ENCODE measurements at places on chromosomes 4 and X.

- DNase-seq, result no peak
Measured at GRCh38 chrX:154350429-154351182, 23.8 kb downstream of the FLNA start.

GRCh38 chr4:123444290-123444731 is 47.7 kb downstream of the SPRY1 start:
- DNase-seq, result no peak

- no peak for DNase-seq
Measured at GRCh38 chr4:99817309-99817890, 773 bp downstream of the DAPP1 start.

GRCh38 chrX:103806862-103807474 is 25.1 kb downstream of the RAB9B start:
- no peak for DNase-seq

DNA sequence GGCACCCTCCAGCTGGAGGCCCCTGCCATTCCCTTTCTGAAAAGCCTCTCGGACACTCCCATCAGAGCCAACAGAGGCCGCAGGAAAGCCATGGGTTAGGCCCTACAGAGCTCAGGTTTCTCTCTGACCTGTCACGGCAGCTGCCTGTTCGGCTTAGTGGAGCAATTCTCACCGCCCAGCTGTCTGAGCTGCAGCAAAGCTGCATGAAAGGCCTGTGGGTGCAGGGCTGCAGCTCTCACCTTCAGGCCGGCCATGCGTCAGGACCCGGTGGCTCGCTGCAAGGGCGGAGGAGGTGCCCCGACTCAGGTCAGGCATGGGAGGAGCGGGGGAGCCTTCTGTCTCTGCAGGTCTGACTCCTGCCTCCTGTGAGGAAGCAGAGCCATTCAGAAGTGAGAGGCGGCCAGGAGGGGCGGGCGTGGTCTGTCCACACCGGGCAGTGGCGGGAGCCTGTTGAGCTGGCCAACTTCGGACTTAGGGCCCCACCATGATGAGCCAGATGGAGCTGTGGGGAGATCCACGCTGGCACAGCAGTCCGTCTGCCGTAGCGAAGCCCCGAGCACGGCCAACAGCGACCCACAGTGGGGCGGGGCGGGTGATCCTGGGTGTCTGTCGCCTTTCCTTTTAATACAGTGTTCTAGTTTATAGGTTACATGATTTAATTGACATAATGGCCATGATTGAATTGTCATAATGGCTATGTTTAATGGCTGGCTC is 23.4 kb downstream of the PDE6B start:
- no peak for DNase-seq

DNA sequence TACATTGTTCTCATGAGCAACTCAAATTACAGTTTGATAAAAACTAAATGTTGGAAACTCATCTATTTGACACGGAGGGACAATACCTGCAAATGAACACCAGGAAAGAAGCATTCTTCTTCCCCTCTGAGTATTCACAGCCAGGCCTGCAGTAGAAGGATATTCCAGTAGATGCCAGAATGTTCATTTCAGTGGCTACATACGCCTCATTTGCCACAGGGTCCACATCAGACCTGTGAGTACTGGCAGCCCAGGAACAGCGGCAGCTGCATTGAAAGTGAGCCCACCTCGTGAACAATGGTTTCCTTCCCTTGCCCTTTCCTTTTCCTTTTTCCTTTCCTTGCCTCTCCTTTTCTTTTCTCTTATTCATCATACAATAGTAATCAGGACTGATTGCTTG is 81.1 kb upstream of the NEIL3 start:
- DNase-seq, result no peak
